Omental fat pad (tissue), 4 donors: ENCODE measurements at places on chromosomes 2 and 18.

GRCh38 chr2:147696426-147696825 is 148.4 kb upstream of the ACVR2A start:
- DNase-seq = no peak

GRCh38 chr2:216283038-216283900 is 89.0 kb downstream of the MARCHF4 start:
- DNase-seq = no peak

GRCh38 chr2:124875627-124876244 is 850.6 kb downstream of the CNTNAP5 start:
- DNase-seq = no peak

- no peak for DNase-seq
Observed at GRCh38 chr18:79373736-79374135, 22.0 kb upstream of the NFATC1 start.

GRCh38 chr2:49003201-49003600 is 151.1 kb downstream of the FSHR start:
- no peak for DNase-seq

DNA sequence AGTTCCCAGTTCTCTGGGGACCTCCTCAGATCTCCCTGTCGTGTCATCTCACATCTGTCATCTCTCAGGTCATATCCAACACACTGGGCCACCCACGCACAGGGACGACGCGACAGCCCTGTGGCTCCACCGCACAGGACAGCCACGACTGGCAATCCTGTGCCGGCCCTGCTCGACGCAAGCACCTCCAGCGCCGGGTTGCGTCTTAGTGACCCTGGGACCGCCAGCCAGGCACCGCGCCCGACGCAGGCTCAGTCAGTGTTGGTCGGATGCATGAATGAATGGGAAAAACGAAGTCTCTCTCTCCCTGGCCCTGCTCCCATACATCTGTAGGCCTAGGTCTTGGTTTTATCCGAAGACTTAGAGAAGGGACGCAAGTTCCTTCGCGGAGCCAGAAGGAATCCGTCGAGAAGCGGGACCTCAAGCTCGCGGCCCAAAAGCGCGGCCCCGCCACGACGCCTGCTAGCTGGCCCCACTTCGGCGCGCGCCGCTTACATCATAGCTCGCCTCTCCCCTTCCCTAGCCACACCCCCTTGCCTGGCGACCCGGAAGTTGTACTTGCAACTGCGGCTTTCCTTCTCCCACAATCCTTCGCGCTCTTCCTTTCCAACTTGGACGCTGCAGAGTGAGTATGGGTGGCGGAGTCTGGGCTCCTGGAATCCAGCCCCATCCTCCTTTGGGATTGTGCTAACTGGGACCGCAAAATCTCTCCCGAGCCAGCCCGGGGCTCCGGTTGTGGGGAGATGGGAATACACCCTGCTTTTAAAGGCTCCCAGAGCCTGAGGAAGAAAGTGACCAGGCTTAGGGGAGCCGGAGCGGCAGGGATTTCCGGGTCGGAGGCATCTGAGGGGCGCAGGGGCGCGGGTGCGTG is at the start of gene RPL31:
Gene RPL31 (plus strand): TSS at position 599 of the 871 bp plus-strand sequence. CDS start 413 bp downstream, outside the sequence.
- DNase-seq = peak; percentile 89

DNA sequence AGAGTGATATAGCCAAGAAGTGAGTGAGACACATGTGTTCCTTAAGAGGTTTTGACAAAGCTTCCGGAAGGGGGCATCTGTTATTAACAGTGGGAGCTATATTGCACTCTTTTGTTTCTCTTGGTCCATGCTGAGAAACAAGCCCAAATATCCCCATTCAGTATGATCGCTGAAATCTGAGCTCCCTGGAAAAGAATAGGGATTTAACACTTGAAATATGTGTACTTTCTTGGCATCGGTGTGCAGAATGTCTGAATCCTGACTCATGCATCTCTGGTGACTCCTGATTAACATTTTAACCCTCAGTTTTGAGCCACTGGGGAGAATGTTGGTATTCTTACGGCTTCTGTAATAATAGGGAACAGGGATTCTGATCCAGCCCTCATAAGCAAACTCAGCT is 448.1 kb downstream of the TSN start:
- no peak for DNase-seq

DNA sequence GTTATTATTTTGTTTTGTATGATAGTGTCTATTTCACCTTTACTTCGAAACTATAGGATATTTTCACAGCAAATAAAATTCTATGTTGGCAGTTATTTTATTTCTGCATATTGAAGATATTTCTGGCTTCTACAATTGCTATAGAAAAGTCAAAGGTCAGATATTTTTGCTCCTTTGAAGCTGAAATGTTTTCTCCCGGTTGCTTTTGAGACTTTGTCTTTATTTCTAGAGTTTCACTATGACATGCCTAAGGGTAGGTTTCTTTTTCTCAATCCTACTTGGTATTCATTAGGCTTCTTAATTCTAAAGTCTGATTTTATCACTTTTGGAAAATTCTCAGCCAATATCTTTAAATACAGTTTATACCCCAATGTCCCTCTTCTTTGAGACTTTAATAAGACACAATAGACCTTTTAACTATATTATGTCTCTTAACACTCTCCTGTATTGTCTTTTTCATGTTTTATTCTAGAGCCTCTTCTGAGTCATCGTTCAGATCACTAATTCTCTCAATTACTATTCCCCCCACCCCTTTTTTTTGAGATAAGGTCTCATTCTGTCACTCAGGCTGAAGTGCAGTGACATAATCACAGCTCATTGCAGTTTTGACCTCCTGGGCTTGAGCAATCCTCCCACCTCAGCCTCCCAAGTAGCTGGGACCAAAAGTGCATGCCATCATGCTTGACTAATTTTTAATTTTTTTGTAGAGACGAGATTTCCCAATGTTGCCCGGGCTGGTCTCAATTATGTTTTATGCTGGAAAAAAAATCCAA is 50.5 kb downstream of the USP37 start:
- no peak for DNase-seq

DNA sequence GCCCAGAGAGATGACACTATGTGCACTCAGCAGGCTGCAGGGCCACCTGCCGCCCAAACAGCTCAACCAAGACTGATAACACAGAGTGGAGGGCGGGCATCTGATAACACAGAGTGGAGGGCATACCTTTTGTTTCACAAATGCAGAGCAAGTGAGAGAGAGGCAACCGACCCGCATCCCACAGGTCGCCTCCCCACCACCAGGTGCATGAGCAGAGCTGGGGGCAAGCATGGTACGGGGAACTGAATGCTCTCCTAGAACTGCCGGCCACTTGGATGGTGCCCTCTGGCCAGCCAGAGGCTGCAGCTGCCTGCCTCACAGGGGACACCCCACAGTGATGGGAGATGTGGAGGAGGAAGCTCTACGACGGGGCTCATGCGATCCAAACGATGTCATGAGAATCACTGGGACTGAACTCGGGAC is 49.5 kb downstream of the ANO7 start:
- DNase-seq = no peak

DNA sequence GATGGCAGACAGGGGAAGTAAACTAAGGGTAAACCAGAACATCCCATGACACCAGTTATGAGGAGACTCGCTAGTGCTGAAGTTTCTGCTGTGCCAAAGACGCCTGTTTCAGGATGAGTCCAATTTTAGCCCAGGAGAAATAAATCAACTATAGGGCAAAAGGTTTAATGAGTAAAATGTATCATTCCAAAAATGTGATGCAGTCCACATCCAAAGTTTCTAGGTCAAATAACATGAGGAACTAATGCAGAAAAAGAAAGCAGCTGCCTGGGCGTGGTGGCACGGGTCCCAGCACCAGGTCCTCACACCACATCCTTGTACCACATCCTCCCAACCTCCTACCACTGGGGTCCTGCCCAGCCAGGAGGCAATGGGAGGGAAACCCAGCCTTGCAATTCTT is 126.9 kb upstream of the CTAGE1 start:
- no peak for DNase-seq

GRCh38 chr18:13258921-13259320 is 40.4 kb downstream of the LDLRAD4 start:
- no peak for DNase-seq

DNA sequence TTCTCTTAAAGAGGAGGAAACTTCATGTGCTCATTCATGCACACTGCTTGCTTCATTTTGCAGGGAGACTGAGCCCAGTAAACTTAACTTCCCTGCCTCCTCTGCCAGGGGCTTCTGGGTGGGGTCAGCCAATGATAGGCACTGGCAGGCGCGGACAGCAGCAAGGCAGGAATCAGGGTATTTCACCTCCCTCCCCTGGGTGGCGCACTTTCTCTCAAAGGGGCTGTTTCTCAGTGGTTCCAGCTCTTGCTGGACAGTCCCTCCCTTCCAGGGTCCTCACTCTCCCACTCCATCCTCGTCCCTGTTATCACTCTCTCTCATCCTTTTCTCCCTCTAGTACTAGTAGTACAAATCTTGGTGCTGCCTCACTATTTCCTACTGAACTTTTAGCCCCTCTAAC is 320.5 kb upstream of the ZNF521 start:
- DNase-seq = no peak

DNA sequence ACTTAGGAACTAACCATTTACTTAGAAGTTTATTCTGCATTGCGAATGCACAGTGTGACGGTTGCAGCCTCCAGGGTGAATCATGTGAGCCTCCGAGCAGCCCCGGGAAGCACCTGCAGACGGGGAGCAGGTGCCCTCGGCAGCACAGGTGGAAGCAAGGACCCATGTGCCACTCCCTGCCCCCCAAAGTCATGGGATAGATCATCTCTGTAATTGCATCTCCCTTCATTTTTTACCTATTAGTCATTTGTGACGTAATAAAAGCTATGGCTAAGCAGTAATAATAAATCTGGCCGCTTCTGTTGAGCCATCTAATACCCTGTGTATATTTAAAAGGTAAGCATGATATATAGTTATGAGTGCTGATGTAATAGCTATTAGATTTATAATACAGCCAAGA is 97.2 kb downstream of the PTGR3 start:
- DNase-seq = no peak

DNA sequence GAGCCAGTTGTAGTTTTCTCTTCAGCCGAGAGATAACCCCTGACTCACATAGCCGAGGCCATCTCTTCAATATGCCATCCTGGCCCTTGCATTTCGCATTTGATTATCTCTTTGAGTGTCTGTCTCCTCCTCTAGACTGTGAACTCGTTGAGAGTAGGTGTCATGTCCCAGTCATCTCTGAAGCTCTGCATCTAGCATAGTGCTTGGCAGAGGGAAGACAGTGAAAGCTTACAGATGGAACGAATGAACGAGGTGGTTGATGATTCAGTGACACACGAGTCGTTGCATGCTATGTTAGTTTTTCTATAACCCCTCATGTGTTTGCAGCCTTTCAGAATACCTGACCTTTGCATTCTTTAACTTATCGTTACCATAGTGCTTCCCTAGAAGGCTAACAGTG is 59.9 kb upstream of the CYRIA start:
- no peak for DNase-seq

DNA sequence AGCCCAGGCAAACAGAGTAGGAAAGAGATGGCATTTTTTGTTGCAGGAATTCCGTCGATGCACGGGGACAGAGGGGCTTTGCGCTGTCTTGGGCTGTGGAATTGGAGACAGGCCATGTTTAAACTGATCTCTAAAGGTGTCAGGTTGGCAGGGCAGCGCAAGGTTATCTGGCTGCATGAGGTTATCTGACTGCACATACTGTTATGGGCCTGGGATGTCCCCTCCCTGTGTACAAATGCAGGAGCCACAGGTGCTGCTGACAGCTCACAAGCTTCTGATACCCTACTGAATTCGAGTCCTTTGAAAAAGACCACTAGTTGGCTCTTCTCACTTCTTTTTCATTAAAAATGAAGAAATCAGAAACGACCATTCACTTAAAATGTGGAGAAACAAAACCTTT is 255.4 kb downstream of the PLCL1 start:
- no peak for DNase-seq

GRCh38 chr2:2899826-2900225 is 477.8 kb downstream of the EIPR1 start:
- no peak for DNase-seq

DNA sequence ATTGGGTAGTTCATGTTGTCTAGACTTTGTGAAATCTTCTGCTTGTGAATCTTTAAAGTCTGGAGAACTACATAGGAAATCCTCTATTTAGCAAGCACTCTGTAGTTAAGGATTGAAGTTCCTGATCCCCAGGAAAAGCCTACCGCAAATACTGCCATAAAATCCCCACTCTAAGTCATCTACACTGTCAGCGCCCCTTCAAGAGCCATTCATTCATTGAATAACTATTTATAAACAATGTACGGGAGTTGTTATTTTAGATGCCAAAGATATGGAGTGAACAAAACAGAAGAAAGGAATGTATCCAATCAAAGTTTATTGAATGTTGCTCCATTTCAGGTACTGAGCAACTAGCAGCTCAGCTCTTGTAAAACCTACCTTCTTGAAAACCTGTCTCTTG is 36.5 kb upstream of the SLC39A10 start:
- DNase-seq = no peak

DNA sequence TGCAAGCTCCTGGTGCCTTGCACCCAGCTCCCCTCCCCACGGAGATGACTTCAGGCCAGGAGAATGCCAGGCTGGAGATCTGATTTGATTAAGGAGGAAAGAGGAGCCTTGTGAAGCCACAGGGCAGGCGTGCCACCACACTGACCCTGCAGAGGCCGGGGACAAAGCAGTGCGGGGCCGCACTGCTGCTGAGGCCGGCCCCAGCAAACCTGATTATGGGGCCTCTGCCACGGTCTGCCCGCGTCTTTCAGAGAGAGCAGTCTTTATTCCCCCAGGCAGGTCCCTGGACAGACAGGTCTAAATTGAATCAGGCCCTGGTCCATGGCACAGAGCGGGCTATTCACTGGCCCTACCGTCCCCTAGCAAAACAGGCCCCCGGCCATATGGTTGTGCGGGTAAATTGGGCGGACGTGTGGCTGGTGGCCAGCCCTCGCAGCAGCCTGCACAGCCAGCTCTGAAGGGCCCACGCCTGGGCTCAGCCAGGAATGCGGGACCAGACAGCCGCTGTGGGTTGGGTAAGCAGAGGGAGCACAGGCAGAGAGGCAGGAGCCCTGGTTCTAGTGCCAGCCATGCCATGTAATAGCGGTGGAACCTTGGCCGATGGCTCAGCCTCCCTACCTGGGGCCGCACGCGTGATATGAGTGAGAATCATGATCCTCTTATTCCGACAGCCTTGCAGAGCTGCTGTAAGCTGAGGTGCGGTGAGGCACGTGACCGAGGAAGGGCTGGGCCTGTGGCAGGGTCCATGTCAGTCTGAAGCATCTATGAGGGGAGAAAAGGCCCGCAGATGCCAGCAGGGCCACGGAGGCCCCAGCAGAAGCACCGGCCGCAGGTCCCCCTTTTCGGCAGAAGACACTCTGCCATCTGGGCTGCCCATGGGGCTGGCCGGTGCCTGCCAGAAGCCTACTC is 97.3 kb upstream of the MYCN start:
- no peak for DNase-seq

- DNase-seq = no peak
Observed at GRCh38 chr18:59705145-59705544, 7.9 kb upstream of the CCBE1 start.
